ENCODE measurements at places on chromosomes 6 and 20. TPM values are rescaled to one million over a fixed set of nuclear protein-coding genes. Genes with fewer than 3 reads are reported as not detected.

Gene ACSS2
- total RNA-seq, result 15.0 TPM

Gene CDC40
- total RNA-seq, result 28.6 TPM

Gene LPIN3
- 0.67 TPM for total RNA-seq

Gene HLA-DQB1
- total RNA-seq, result 15.7 TPM

- no peak for DNase-seq
Measured at GRCh38 chr6:168988280-168988679, 265.4 kb downstream of the THBS2 start.

GRCh38 chr6:168007592-168008338, 10.3 kb downstream of the KIF25 start:
- no peak for DNase-seq

DNA sequence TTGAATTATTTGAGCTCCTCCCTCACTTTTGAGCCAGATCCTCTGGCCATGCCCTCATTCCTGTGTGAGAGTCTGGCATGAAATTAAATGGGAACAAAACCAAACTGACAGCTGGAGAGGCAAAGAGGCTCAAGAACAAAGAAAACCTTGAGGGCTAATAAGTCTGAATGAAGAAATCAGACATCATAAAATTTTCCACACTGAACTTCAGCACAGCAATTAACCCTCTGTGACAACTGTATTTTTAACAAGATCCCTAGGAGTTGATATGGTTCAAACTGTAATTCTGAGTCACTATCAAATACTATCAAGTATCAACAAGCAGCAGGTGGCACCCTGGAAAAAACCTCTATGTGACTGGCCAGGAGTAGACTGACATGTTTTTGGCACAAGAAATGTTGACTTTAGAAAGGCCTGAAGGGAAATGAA, 109.4 kb upstream of the EMILIN3 start:
- DNase-seq, result no peak

- DNase-seq, result peak; percentile 11
Measured at GRCh38 chr6:24775520-24776058, 852 bp downstream of the GMNN start.

DNA sequence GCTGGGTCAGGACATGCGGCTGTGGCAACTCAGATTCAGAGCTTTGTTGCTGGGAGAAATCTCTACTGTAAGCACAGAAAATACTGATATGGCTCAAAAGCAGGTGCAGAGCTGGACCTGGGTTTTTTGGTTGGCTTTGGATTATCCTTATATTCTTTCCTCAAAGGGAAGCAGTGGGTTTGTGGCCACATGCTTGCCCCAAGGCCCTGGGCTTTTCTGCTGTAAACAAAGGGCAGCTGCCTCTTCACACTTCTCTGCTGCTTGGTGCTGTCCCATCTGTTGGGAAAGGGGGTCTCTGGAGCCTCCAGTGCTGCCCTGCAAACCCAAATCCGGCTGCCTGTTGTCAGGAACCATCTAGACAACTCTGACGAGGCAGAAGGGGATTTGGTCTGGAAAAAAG, 52.4 kb downstream of the ANKRD6 start:
- no peak for DNase-seq

- no peak for DNase-seq
Measured at GRCh38 chr6:125050663-125051318, 88.6 kb downstream of the RNF217 start.

- DNase-seq, result no peak
Measured at GRCh38 chr20:15333170-15333569, 995.8 kb upstream of the FLRT3 start.

Measured in T-helper 17 cell (primary cell).